GM12892 (cell line): ENCODE measurements at places on chromosomes 6 and 20.

DNA sequence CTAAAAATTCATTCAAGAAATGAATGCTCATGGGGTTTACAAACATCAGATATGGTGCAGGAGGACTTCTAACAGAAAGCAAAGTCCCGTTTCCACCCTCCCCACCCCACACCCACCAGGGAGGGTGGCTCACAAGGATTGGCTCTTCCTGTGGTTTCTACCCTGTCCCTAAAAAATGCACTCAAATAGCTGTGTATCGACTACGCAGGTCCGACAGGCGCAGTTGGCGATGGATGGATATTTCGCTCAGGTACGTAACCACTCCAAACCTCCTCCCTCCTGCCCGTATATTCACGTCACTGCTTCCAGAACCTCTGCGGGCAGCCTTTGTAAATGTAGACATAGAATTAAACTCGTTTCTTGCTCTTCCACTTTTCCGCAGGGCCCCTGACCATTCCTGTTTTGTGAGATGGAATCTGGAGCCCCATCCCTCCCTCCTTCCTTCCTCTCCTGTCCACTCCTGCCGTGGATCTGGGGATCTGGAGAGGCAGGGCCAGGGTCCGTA is 264.3 kb downstream of the BMP7 start:
- DNase-seq = no peak

GRCh38 chr6:157885876-157886275 is 62.8 kb downstream of the SNX9 start:
- no peak for DNase-seq

- DNase-seq = no peak
Measured at GRCh38 chr6:130966344-130966980, 96.6 kb downstream of the EPB41L2 start.

- no peak for DNase-seq
Measured at GRCh38 chr6:150641398-150642139, 41.9 kb downstream of the PLEKHG1 start.

DNA sequence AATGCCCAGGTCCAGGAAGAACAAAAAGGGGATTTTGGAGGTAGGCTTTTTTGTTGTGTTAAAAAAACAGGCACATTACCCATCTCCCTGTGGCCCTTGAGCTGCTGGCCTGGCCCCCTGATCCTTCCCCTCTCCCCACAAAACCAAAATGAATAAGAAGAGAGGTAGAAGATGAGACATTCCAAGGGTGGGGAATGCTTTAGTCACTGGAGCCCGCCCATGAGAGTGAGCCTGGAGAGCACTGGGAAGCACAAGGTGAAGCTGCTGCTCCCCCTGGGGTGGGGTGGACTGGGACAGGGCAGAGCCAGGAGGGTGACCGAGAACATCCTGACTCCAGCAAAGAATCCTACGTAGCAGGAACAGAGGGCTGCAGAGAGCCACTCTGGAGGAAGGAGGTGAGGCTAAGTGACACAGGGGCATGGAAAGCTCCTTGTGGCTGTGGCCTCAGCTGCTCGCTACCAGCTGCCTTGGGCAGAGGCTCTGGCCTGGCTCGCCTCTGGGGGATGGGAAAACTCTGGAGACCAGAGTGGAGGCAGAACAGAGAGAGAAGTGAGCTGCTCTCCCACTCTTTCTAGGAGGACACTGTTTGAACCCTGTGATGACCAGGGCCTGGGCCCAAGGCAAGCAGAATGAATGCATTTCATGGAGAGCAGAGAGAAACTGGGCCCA is 48.3 kb downstream of the AKAP7 start:
- no peak for DNase-seq

DNA sequence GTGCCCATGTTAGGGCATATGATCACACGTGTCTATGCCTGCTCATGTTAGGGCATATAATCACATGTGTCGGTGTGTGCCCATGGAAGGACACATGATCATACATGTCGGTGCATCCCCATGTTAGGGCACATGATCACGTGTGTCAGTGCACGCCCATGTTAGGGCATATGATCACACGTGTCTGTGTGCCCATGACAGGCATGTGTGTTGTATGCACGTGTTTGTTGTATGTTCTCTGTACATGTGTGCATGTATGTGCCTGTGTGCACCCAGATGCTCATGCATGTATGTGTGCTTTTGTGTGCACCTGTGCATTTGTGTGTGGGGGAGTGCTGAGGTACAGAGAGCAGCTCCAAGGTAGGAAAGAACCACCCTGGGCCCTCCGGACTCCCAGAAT is 29.8 kb downstream of the YTHDF1 start:
- no peak for DNase-seq

DNA sequence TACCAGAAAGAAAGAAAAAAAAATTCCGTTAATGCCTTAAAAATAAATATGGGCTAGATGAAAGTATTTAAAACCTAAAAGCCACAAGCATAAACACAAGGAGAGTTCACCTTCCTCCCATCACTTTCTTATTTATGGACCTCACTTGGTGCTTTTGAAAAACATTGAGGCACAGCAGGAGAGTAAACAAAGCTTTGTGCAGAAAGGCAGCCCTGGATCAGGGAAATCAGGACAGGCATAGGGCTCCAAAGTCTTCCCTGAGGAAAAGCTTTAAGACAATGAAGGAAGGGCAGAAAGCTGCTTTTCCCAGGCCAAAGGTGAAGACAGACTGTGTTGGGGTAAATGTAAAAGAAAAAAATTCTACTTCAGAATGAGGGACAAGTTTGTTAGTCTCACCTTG is 207.9 kb downstream of the CLVS2 start:
- no peak for DNase-seq

DNA sequence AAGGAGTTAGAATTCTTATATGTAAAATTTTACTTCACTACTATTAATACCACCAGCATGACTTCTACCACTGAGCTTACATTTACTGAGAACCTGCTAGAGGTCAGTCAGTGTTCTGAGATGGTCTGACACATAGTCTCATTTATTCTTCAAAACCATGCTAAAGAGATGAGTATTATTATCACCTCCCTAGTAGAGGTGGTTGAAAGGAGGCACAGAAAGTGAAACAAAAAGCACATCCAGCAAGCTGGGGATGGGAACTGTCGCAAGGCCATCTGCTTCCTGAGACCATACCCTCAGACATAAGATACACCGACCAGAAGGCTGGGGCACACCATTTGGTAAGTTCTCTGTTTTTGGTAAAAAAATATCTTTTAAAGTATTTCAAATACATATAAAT is 137.7 kb downstream of the INSM1 start:
- DNase-seq = no peak

- DNase-seq = no peak
Measured at GRCh38 chr6:102474041-102474807, 1080.7 kb downstream of the GRIK2 start.

DNA sequence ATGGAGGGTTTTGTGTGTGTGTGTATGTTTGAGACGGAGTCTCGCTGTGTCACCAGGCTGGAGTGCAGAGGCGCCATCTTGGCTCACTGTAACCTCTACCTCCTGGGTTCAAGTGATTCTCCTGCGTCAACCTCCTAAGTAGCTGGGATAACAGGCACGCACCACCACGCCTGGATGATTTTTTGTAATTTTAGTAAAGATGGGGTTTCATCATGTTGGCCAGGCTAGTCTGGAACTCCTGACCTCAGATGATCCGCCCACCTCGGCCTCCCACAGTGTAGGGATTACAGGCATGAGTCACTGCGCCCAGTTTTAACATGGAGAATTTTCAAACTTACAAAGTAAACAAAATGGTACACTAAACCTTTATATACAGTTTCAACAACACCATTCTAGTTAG is 22.8 kb downstream of the AMD1 start:
- no peak for DNase-seq

GRCh38 chr6:163085861-163086623 is 328.5 kb upstream of the QKI start:
- DNase-seq = no peak

- no peak for DNase-seq
Measured at GRCh38 chr6:143234734-143235133, 174.0 kb downstream of the AIG1 start.

GRCh38 chr6:18501663-18502013 is 114.5 kb downstream of the RNF144B start:
- DNase-seq = no peak

- DNase-seq = no peak
Measured at GRCh38 chr6:101268541-101268940, 125.0 kb upstream of the GRIK2 start.

DNA sequence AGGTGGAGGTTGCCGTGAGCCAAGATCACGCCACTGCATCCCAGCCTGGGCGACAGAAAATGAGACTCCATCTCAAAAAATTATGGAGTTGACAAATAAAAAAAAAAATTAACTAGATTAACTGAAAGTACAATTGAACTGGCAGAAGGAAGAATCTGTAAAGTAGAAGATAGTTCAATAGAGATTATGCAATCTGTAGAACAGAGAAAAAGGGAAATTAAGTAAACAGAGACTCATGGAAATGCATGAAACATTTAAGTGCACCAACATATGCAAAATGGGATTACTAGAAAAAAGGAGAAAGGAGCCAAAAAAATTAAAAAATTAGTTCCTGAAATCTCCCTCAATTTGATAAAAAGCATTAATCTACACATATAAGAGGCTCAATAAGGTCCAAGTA is 188.8 kb upstream of the KHDRBS2 start:
- no peak for DNase-seq

DNA sequence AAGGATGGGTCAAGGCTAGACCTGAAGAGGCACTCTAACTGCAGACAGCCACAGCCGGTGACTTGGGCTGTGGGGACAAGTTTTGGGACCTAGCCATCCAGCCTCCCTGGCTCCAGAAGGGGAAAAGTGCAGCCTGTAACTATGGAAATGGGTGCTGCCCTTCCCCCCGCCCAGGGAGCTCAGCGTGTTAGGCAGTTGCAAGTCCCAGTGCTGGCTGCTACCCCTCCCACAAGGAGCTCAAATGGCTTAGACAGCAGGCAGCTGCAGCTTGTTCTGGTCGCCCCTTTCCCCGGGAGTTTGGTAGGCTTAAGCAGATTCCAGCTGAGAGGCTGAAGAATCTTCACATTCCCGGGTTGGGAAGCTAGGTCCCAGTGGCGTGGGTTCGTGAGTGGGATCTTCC is 162.6 kb downstream of the FAM83B start:
- DNase-seq = no peak

- no peak for DNase-seq
Measured at GRCh38 chr6:149646599-149646998, 1.9 kb downstream of the KATNA1 start.

- DNase-seq = no peak
Measured at GRCh38 chr6:170561555-170561954, 7.4 kb downstream of the TBP start.

DNA sequence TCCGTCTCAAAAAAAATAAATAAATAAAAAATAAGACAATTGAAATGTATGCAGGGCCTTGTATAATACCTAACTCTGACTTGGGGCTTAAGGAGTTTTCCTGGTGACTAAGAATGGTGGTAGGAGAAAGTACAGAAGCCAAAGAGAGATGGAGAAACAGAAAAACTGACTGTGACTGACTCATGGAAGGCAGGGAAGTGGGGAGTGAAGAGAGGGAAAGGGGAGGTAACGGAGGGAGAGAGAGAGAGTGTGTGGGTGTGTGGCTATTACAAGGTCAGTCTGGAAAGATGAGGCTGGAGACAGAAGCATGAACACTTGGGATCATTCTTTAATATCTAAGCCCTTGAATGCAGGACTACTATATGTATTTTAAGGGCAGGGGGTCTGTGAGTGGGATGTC is 38.5 kb downstream of the SNRNP48 start:
- DNase-seq = no peak

GRCh38 chr20:8242827-8243724 is 111.0 kb downstream of the PLCB1 start:
- DNase-seq = no peak

GRCh38 chr6:111806165-111806547 is 67.1 kb downstream of the FYN start:
- no peak for DNase-seq

DNA sequence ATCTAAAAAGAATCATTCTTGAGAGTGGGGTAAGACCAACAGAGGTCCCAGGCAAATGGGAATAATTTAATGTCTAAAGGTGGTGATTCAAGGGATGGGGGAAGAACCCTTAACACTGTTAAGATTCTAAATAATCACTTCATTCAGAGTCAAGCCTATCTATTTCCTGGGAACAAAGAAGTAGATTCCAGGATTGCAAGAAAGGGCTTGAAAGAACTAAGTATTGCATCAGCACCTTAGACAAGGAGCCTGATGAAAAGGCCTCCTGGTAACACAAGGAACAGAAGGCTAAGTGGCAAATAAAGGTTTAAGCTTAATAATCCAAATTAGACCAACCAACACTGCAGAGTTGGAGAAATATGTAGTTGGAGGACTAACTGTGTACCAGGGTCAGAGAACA is 620.7 kb upstream of the BTBD3 start:
- DNase-seq = no peak

DNA sequence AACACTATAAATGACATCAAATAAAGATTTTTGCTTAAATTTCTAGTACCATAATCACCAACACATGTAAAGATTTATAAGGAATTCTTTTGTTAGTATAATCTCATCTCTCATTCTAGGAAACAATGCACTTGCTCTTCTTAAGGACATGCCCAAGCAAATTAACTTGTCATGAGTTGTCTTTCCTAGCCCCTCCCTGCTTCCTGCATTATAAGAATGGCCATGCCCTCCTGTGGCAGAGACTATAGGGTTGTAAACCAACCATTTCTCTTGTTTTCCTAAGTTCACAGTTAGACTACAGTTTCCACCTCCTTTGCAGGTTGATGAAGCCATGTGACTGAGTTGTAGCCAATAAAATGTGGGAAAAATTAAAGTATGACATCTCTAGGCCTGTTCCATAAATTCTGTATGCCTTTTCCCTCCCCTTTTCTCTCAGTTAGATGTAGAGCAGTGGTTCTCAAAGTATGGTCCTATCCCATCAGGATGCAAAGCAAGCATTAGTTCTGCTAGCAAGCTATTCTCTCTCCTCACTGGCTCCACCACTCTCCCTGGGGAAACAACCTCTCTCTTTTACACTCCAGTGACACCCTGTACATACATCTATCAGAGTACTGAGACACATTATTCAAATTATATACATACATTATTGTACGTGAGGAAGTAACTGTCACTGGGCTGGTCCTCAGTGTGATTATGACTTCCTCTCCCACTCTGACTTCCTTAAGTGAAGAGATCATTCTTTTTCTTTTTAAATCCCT is 295.0 kb downstream of the PKHD1 start:
- no peak for DNase-seq
